ENCODE measurements at places on chromosomes 3 and 15. TPM values are rescaled to one million over a fixed set of nuclear protein-coding genes. Genes with fewer than 3 reads are reported as not detected.
A peak's percentile ranks its signal among the peaks of the same experiment; 100 is the strongest.

DNA sequence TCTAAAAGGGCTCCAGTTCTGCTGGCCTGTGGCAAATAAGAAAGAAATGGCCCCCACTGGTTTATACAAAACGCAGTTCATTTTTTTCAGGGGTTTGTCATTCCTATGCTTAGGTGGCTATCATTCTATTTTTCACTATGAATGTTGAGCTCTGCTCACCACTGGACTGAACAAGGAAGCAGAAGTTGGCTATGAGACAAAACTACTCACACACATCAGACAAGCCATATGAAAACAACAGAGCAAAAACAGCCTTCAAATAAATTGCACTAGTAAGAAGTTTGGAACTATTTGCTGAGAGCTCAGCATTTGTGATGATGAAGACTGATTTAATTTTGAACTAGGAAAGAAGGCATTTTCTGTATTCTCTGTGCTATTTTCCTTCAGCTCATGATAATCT, 328.5 kb downstream of the MECOM start:
- DNase-seq: no peak

GRCh38 chr3:194137506-194138474, 1.8 kb downstream of the HES1 start:
- DNase-seq: peak; percentile 39

- DNase-seq: no peak
Measured at GRCh38 chr3:177484926-177485325, 287.6 kb upstream of the TBL1XR1 start.

DNA sequence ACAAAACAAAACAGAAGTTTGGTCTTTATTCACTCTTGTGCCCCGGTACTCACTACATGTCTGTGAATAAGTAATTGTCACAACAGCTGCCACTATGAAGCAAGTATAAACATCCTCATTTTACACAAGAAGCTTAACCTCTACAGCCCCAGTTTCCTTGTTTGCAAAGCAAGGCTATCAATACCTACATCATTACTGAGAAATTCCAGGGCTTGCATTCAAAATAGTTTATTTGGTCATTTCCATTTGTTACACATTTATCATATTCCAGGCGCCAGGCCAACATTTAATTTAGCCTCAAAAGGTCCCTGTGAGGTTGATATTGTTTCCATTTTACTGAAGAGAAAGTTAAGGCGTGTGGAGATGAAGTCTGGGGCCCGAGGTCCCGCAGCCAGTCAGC, 161.4 kb upstream of the LRTM1 start:
- no peak for DNase-seq

CHRNA5 gene
- 5.6 TPM for total RNA-seq
